ENCODE measurements at places on chromosomes 5 and 9.

- no peak for DNase-seq
Observed at GRCh38 chr9:21294364-21294774, 10.7 kb downstream of the IFNA5 start.

DNA sequence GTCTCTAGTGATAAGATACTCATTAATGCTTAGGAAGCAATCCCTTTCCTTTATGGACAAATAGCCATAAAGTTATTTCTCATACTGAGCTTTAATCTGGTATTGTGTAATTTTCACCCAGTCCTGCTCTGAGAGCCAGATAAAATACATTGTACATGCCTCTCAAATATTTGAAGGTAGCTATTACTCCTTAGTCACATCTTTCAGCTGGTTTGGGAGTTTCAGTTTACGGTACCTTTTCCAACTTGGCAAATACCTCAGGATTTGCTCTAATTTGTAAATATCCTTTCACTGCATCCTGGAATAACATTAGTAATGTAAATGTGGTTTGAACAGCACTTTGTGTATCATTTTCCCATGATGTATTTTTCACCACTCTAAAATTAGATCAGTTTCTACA, 47.4 kb downstream of the ABHD17B start:
- no peak for DNase-seq

GRCh38 chr5:1097381-1097987, 14.4 kb downstream of the SLC12A7 start:
- DNase-seq, result no peak

DNA sequence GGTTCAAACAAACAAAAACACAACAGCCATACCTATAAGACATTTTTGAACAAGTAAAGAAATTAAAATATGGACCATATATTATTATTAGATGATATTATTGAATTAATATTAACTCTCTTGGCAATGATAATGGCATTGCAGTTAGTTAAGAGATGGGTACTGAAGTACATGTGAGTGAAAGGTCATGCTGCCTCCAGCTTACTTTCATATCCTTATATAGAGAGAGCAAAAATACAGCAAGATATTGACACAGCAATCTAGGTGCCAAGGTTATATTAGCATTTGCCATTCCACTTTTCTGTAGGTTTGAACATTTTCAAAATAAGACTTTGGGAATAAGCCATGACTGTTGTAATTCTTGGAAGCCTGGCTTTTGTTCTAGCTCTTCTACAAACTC, 6.1 kb downstream of the TNFSF8 start:
- no peak for DNase-seq

DNA sequence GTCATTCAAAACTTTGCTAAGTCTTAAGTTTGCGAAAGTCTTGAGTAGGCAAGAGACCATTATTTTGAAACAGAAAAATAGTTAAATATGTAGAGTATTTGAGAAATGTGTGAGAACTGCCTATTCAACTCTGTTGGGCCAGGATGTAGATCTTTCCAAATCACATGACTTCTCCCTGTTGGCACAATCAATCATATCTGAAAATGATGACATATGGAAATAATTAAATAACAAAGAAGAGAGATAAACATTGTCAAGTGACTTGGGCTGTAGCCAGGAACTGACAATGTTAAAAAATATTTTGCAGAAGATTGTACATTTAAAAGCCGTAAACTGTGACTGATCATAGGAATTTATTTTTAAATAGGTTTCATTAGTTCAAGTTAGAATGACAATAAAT, 104.6 kb upstream of the IL6ST start:
- no peak for DNase-seq

DNA sequence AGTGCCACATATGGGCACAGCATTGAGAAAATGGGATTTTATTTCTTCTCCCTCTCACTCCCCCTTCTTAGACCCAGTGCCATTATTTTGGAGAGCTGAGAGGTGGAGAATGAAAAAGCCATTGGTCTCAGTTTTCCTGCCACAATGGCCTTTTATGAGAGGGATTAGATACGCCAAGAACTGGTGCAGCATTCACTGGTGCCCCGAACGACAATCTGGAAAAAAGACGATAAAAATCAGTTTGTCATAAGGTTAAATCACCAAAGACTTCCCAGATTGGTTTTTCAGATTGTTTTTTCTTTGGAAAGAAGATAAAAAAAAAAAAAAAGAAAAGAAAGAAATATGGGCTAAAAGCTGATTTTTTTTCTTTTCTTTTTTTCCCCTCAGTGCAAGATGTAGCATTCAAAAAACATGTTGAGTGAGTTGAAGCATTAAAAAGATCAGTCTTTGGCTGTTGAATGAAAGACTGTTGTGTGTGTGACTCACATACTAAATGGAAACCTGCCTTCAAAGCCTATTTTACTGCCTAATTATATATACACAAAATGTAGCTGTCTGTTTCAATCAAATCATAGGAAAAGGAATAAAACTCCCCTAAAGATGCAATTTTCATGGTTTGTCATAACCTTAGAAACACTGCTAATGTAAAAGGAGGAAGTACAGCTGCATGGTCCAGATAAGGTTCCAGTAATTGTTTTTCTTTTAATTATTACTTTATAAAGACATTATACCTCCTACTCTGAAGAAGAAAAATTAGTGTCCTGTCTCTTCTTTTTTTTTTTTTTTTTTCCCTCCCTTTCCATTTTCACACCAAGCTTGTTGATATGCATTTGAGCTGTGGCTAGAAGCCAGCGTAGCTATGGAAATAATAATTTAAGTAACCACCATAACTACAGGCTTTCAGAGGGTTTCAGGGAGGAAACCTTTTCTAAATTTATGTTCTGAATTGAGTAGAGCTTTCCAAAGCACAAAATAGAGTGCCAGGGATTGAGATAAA, 27.2 kb upstream of the ZNF608 start:
- DNase-seq, result no peak

- peak; percentile 44 for DNase-seq
Observed at GRCh38 chr5:90201923-90202322, 207.6 kb downstream of the CETN3 start.

DNA sequence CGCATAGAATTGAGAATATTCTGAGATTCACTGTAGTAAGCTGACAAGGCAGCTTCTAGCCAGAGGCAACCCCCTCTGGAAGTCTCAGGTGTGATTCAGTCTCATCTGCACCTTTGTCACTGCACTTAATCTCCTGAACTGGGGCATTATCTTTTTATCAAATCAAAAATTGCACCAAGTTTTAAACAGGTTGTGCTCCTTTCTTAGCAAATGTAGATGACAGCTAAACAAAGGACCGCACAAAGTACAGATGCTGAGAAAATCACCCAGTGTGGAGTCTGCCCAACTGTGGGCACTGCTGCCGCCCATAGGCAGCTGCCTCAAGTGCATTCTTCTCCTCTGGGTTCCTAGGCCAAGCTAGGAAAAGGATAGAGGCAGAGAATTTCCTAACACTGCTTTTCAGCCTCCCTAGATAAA, 51.1 kb downstream of the STARD4 start:
- DNase-seq, result no peak

DNA sequence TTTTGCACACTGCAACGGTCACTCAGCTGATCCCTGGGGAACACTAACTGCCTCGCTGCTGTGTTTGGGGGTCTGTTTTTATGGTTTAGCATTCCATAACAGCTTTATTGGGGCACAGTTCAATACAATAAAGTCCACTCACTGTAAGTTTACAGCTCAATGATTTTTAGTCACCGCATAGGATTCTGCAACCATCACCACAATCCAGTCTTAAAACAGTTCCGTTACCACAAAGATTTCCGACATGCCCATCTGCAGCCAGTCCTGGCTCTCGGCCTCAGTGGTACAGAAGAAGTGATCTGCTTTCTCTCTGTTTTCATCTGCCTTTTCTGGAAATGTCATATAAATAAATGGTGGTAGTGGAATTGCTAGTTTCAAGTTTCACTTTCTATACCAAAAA, 23.6 kb downstream of the OR2V2 start:
- DNase-seq, result no peak

Measured in NCI-H2029 treated with DMSO at 0.1 percent for 48 hours (cell line).